MCF 10A (cell line): ENCODE measurements at places on chromosomes 5 and 9.

DNA sequence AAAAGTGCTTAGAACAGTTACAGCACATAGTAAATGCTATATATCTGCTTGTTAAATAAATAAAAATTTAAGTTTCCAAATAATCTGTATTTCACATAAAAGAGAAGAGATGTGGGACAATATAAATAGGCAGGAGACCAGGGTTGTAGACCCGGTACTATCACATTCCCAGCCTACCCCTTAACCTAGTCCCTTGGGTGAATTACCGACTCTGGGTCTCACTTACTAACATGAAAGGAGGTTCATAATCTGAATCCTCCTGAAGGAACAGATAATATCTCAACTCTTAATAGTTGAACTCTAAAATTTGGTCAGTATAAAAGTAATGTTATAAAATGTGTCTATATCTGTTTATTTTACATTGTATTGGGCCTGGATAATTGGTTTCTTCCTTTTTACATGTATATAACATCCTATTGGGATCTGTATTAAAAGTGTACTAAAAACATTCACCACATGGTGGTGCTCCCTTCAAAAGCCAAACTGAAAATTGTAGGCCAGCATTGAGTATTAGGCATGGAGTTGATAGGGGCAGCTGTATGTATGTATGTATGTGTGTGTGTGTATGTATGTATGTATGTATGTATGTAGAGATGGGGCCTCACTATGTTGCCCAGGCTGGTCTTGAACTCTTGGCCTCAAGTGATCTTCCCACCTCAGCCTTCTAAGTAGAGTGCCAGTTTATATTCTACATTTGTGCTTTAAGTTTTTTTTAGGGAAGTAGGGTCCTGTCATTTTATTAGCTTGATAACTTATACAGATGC lies 64.2 kb upstream of the ABL1 start:
- peaks cover 13% of the 10 kb centered on the region for H3K36me3 ChIP-seq
- no peak overlapping the region for H3K27ac ChIP-seq
- H3K4me1 ChIP-seq = peaks cover 17% of the 10 kb centered on the region
- no peaks in the 10 kb centered on the region for H3K27me3 ChIP-seq

DNA sequence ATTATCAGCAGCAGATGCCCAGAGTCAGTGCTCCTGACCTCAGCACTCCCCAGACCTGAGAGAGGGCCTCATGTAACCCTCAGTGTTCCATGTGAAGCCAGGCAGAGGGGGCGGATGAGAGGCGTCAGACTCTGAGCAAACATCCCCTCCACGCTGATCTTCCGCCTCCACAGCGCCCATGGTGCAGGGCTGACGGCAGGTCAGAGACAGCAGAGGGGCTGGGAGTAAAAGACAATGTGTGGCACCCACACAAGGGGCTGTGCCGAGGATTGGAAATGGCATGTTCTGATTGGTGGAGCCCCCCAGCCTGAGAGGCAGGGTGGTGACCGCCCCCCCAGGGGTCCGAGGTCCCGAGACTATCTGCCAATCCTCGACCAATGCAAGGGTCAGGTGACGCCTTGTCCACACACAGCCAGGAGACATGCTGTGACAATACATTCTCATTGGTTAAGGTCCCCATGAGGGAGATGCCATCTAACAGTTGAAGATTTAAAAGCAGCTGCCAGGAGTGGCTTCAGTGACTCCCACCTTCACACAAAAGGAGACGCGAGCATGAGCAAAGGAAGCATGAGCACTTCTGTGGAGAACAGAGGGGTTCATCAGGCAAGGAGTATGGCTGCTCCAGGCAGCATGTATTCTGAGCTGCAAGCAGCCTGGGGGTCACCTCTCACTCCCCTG lies 19.3 kb upstream of the SLC25A51 start:
- peaks cover 8% of the 10 kb centered on the region for H3K36me3 ChIP-seq
- no peak overlapping the region for H3K4me3 ChIP-seq

DNA sequence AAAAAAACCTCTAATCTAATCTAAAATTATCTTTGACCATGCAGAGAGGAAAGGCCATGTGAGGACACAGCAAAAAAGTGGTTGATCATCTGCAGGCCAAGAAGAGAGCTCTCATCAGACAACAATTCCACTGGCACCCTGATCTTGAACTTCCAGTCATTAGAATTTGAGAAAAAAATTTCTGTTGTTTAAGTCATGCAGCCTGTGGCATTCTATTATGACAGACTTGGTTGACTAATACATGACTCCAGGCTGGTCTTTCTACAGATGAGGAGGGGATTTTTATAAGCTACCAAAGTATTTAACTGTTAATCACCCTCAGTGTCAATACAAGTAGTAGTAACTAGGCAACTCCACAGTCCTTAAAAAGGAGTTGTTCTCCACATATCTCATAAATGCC lies 358.5 kb upstream of the RGMB start:
- DNase-seq = peak; percentile 16
- peak overlapping the region; percentile 3 for H3K27ac ChIP-seq
- peaks cover 14% of the 10 kb centered on the region for H3K4me1 ChIP-seq
- no peaks in the 10 kb centered on the region for H3K27me3 ChIP-seq
- no peak overlapping the region for H3K4me3 ChIP-seq

- H3K4me3 ChIP-seq = no peak overlapping the region
- no peaks in the 10 kb centered on the region for H3K27me3 ChIP-seq
- H3K27ac ChIP-seq = no peak overlapping the region
- no peak for DNase-seq
- H3K4me1 ChIP-seq = peaks cover 8% of the 10 kb centered on the region
These were observed 89.8 kb downstream of the ANKRD55 start for GRCh38 chr5:56143373-56143714.

DNA sequence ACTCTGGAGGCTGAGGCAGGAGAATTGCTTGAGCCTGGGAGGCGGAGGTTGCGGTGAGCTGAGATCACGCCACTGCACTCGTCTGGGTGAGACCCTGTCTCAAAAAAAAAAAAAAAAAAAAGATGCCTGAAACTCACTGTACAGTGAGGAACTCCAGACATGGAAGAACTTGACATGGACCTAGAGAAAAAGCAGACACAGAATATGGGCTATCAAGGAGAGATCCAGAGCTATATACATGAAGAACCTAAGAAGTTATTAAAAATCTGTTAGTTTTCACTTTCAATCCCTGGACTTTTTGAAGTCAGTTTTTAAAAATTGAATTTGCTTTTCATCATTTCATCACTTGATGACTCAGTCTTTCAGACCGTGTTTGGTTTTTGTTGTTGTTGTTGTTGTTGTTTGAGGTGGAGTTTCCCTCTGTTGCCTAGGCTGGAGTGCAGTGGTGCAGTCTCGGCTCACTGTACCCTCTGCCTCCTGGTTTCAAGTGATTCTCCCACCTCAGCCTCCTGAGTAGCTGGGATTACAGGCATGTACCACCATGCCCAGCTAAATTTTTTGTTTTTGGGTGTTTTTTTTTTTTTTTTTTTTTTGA lies 20.3 kb downstream of the PAIP2 start:
- no peaks in the 10 kb centered on the region for H3K27me3 ChIP-seq
- peaks cover 83% of the 10 kb centered on the region for H3K36me3 ChIP-seq
- H3K27ac ChIP-seq = no peak overlapping the region
- H3K4me3 ChIP-seq = no peak overlapping the region
- DNase-seq = no peak
- H3K4me1 ChIP-seq = peaks cover 15% of the 10 kb centered on the region

DNA sequence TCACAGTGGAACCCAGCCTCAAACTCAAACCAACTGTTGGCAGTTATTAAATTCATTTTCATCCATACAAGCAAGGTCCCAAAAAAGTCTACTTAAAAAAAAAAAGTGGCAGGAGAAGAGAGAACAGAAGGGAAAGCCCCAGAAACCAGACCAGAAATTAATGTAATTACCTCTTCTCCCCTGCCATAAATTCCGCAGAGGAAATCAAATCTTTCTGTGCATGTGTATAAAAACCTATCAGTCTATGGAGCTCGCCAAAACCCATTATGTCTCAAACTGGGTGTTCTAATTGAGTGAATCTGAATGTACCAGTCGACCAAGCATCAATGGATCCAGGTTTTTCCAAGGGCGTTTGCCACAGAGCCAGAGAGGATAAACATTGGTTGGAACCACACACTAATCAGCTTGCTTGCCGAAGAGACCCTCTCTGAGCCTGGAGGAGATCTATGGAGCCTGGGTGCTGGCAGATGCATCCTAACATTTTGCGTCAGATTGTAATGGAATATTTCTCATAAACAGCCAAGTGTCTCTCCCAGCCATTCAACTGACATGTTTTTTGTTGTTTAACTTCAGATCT lies 7.9 kb upstream of the HAND1 start:
- no peak for DNase-seq
- H3K27me3 ChIP-seq = peaks cover 100% of the 10 kb centered on the region
- no peaks in the 10 kb centered on the region for H3K36me3 ChIP-seq
- H3K4me3 ChIP-seq = no peak overlapping the region

DNA sequence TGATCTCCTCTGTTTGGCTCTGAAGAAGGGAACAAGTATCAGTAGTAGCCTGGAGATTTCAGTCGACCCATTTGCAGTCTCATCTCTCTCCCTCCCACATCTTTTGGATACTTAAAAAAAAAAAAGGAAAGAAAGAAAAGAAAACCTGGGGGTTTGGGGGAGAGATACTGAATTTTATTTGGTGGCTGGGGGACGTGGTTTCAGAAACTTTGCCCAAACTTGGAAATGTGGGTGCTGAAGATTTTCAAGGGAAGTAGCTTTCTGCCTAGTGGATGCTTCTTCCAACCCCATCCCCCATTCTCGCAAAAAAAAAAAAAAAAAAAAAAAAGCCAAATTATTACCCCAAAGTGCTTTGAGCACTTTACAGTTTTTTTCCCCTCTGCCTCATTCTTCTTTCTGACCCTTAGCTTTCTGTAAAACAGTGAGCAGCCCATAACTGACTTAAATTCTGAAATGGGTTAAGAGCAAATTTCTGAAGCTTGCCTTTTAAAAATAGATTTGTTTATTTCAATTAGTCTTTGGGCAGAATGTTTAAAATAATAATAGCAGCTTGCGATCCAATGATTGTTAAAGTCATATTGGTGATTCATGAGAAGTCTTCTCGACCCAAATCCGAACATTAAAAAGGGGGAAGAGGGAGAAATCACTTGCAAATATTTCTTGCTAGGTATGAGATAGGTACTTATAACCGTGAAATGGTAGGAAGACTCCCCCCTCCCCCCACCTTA lies 894 bp downstream of the FST start:
- H3K36me3 ChIP-seq = no peaks in the 10 kb centered on the region
- no peaks in the 10 kb centered on the region for H3K27me3 ChIP-seq
- no peak overlapping the region for H3K27ac ChIP-seq
- H3K4me3 ChIP-seq = peak overlapping the region; percentile 79
- peak; percentile 6 for DNase-seq

DNA sequence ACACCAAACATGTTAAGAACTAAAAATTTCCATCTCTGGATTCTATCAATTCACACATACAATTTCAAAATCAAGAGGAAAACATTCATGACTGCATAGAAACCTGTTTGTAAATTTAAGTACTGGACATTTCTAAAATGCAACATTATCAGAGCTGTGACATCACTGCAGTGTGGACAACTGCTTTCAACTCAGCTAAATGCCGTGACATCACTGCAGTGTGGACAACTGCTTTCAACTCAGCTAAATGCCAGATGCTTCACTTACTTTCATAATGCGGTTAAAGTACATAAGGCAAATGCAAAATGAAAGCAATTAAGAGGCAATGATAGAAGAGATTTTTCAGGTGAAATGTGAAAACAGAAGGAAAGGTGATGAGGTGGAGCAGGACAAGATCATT lies 161.5 kb downstream of the ARL15 start:
- H3K27ac ChIP-seq = no peak overlapping the region
- no peaks in the 10 kb centered on the region for H3K27me3 ChIP-seq
- DNase-seq = no peak
- no peaks in the 10 kb centered on the region for H3K36me3 ChIP-seq

DNA sequence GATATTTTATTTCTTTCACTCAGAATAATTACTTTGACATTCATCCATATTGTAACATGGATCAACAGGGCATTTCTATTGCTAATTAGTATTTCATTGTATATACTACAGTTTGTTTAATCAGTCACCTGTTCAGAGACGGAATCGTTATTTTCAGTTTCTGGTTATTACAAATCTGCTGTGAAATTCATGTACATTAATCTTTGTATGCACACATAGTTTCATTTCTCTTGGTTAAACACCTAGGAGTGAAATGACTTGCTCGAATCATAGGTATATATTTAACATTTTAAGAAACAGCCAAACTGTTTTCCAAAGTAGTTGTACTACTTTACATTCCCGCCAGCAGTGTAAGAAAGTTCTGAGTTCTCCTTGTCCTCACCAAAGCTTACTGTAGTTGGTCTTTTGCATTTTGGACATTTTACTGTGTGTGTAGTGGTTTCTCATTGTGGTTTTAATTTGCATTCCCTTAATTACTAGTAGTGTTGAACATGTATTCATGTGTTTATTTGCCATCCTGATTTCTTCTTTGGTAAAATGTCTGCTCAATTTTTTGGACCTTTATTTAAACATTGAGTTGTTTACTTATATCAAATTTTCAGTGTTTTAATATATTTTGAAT lies 198.2 kb downstream of the SAXO1 start:
- H3K27ac ChIP-seq = no peak overlapping the region
- no peak overlapping the region for H3K4me3 ChIP-seq
- no peaks in the 10 kb centered on the region for H3K27me3 ChIP-seq
- no peak for DNase-seq
- H3K36me3 ChIP-seq = no peaks in the 10 kb centered on the region
- no peaks in the 10 kb centered on the region for H3K4me1 ChIP-seq

DNA sequence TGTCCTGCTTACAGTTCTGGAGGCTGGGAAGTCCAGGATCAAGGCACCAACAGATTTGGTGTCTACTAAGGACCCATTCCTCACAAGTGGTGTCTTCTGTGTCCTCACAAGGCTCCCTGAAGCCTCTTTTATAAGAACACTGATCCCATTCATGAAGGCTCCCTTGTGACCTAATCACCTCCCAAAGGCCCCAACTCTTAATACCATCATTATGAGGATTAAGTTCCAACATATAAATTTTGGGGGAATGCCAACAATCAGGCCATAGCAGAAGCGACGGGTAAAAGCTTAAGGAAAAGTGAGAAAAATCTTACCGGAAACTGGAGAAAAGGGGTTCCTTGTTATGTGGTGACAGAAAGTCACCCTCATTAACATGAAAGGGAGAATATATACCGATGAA lies 11.2 kb downstream of the CTNNAL1 start:
- H3K27ac ChIP-seq = no peak overlapping the region
- no peak overlapping the region for H3K4me3 ChIP-seq
- DNase-seq = no peak
- H3K27me3 ChIP-seq = no peaks in the 10 kb centered on the region
- H3K36me3 ChIP-seq = peaks cover 15% of the 10 kb centered on the region

GRCh38 chr9:136268318-136268717 lies 22.7 kb upstream of the QSOX2 start:
- DNase-seq = peak; percentile 13
- H3K4me1 ChIP-seq = no peaks in the 10 kb centered on the region
- no peak overlapping the region for H3K27ac ChIP-seq
- H3K4me3 ChIP-seq = no peak overlapping the region
- H3K36me3 ChIP-seq = no peaks in the 10 kb centered on the region

GRCh38 chr9:127567035-127567729 lies 44.9 kb upstream of the STXBP1 start:
- peak overlapping the region; percentile 98 for H3K4me3 ChIP-seq
- H3K36me3 ChIP-seq = peaks cover 55% of the 10 kb centered on the region
- H3K4me1 ChIP-seq = peaks cover 24% of the 10 kb centered on the region
- DNase-seq = peak; percentile 70
- no peaks in the 10 kb centered on the region for H3K27me3 ChIP-seq

- H3K4me1 ChIP-seq = no peaks in the 10 kb centered on the region
- peak; percentile 31 for DNase-seq
- H3K27ac ChIP-seq = no peak overlapping the region
- no peaks in the 10 kb centered on the region for H3K36me3 ChIP-seq
- no peaks in the 10 kb centered on the region for H3K27me3 ChIP-seq
- peak overlapping the region; percentile 72 for H3K4me3 ChIP-seq
These were observed 460 bp downstream of the DMRTA1 start for GRCh38 chr9:22446950-22447617.

GRCh38 chr5:170573660-170574059 lies 69.8 kb downstream of the KCNIP1 start:
- no peak for DNase-seq
- H3K27me3 ChIP-seq = peaks cover 71% of the 10 kb centered on the region
- H3K4me1 ChIP-seq = peaks cover 5% of the 10 kb centered on the region
- no peak overlapping the region for H3K27ac ChIP-seq
